ENCODE measurements at places on chromosomes 12 and 14.

DNA sequence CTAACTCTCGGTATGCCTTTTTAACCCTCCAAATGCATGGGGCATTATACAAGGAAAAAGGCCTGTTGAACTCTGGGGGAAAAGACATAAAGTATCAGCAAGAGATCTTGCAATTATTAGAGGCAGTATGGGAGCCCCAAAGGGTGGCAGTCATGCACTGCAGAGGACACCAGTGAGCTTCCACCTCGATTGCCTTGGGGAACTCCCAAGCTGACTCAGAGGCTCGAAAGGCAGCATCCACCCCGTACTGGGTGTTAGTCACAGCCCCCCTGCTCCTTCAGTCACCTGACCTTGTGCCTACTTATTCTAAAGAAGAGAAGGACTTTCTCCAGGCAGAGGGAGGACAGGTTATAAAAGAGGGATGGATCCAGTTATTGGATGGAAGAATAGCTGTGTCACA, 781.4 kb upstream of the TMEM132C start:
- DNase-seq: no peak

GRCh38 chr12:108616941-108617858, 16.5 kb downstream of the SELPLG start:
- DNase-seq: no peak

GRCh38 chr12:45348311-45348710, 132.4 kb downstream of the ANO6 start:
- no peak for DNase-seq

- DNase-seq: no peak
Measured at GRCh38 chr12:54605138-54605970, 16.9 kb upstream of the PPP1R1A start.

DNA sequence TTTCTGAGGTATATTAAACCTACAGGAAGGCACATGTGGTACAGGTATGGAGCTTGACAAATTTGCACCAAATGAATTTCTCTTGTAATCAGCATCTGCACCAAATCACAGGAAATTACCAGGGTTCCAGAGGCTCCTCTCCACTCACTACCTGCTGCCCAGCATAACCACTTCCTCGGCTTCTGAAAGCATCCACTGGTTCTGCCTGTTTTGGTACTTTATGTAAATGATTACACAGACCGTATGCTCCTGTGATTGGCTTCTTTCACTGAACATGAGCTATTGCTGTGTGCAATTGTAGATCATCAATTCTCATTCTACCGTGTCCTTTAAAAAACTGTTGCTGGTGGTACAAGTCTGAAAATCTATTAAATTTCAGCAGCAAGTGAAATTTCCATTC, 522.1 kb downstream of the TMEM132D start:
- no peak for DNase-seq

GRCh38 chr14:54207075-54207474, 189.7 kb upstream of the CDKN3 start:
- no peak for DNase-seq

DNA sequence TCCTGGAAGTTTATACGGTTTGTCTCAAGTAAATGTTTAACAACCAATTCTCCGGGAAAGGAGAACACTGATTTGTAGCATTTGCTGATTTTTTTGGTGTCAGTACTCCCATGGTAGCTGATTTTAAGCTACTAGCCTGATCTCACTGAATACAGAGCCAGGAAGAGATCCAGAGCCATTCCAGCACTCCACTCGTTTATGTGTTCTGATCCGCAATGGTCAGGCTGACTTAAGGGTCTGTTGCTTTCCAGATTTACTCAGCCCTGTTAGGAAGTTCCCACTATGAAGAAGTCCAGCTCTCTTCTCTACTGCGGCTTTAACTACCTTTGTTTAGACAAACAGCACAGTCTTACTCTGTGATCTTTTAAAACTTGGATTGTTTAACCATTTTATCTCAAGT, 38.0 kb upstream of the NID2 start:
- no peak for DNase-seq

DNA sequence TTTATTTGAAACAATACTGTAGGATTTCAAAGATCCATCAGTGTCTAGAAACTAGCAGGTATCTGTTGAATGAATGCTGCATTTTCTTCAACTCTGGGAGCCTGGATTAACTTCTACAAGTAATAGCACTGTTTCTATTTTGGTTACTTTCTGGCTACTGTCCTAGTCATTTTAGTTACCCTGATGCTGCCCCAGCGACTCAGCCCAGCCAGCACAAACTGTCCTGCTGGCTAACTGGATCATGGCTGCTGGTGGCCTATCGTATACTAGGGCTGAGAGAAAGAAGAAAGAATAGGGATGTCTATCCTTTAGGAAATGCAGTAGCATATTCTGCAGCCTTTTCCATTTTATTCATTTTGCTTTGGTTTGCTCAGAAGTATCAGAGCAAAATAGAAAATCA, 53.9 kb downstream of the NTN4 start:
- no peak for DNase-seq

All from vagina (tissue), 2 donors.